ENCODE measurements at places on chromosomes 16 and 17. TPM values are rescaled to one million over a fixed set of nuclear protein-coding genes. Genes with fewer than 3 reads are reported as not detected.

GLTPD2 gene
- 5.2 TPM for polyA plus RNA-seq

CACNG3 gene
- polyA plus RNA-seq = 21.1 TPM

DNA sequence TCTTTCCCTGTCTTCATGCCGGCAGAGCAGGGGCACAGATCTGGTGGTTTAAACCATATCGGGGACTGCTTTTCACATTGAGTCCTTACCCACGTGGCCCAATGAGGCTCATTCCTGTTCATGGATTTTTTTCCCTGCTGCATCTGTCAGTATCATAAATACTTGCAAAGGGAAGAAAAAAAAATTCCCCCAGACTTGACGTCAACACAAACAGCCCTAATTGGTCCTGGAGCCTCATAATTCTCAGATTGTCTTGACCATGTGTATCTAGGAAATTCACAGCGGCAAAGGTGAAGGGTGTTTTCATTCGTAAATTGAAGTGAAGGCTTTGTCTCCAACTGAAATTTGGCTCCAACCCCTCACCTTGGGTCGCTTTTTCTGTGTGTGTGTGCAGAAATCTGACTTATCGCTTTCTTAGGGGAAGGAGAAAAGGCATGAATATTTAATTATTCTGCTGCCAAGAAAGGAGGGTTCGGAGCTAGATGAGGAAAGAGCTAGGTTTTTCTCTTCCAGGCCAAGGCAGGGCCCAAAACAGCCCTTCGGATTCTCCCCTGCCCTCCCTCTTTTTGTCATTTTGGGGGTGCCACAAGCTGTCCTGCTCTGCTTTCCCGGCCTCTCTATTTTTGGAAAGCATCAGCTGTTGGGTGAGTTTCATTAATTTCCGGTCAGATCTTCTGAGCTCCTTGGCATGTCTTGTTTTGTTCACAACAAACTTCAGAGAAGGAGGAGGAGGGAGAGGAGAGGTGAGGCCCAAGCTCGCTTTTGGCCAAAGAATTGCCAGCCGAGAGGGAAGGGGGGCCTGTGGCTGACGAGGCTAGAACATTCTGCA is 17.8 kb upstream of the CIBAR2 start:
- H3K4me1 ChIP-seq = peaks cover 34% of the 10 kb centered on the region
- peak; percentile 47 for DNase-seq
- peak overlapping the region; percentile 75 for H3K27ac ChIP-seq
- H3K36me3 ChIP-seq = no peaks in the 10 kb centered on the region

DNA sequence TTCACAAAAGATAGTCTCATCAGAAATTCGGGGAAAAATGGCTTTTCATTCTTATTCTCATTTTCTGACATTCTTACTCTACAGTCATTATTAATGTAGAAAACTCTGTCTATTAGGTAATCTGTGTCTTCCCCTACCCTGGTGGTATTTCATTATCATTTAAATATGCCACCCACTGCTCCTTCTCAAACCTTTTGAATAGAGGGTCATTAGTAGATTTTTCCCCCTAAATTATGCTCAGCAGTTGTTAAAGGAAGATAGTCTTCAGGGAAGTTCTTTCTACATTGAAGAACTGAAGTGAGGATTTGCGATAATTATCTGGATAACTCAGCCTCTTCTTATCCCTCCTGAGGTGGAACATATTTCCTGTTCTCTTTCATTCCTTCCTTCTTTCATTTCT is 989.5 kb upstream of the RBFOX1 start:
- no peak overlapping the region for H3K27ac ChIP-seq
- H3K4me1 ChIP-seq = no peaks in the 10 kb centered on the region
- no peaks in the 10 kb centered on the region for H3K36me3 ChIP-seq
- DNase-seq = no peak

DNA sequence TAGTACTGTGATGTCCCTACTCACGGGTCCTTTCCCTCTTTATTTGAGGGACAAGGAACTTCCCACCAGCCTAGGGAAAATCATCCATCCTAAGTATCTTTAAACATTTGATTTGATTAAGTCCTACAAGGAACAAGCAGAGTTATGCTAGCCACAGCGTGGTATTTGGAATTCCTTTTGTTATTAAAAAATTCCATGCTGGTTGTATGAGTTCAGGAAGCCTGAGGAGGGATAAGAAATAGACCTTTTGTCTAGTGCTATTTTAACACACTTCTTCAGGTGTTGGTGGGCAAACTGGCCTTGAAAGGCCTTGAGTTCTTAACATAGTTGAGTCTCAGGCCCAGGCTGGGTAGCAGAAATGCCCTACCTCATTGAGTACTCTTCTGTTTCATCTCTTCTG is 105.4 kb upstream of the TBX2 start:
- no peak overlapping the region for H3K4me3 ChIP-seq
- no peak overlapping the region for H3K27ac ChIP-seq
- H3K36me3 ChIP-seq = no peaks in the 10 kb centered on the region
- no peaks in the 10 kb centered on the region for H3K27me3 ChIP-seq
- no peaks in the 10 kb centered on the region for H3K4me1 ChIP-seq
- DNase-seq = no peak

- H3K36me3 ChIP-seq = no peaks in the 10 kb centered on the region
- H3K4me3 ChIP-seq = no peak overlapping the region
These were observed 66.2 kb upstream of the LYRM9 start for GRCh38 chr17:27959382-27959709.

DNA sequence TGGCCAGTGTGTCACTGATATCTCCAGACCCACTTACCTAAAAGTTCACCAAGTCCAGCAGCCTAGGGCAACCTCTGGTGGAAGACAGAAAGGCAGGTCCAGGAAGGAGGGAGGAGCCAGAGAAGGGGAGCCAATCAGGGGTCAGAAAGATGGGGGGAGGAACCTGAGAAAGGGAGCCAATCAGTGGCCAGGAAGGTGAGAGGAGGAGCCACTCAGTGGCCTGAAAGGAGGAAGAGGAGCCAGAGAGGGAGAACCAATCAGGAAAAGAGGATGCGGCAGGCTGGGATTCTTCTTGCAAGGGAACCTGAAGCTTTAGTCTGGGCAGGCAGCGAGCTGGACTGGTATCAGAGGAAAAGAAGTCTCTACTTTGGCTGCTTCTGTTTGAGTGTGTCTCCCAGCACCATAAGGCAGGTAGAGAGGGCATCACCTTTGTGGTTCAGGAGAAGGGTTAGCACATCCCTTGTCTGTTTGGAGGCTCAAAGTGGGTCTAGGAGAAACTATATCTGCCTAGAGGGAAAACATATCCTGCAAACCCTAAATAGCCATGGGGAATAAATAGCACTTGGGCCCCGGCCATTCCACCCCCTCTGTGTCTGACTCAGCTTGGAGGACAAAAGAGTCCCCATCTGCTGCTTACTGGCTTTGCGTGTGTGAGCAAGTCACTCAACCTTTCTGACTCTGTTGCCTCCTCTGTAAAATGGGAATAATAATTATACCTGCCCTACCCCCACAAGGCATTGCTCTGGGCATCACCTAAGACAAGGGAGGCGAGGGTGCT is 43.4 kb upstream of the CRHR1 start:
- peaks cover 4% of the 10 kb centered on the region for H3K4me1 ChIP-seq
- peak overlapping the region; percentile 13 for H3K4me3 ChIP-seq
- H3K27me3 ChIP-seq = no peaks in the 10 kb centered on the region
- no peaks in the 10 kb centered on the region for H3K36me3 ChIP-seq
- no peak overlapping the region for H3K27ac ChIP-seq

- H3K4me1 ChIP-seq = peaks cover 8% of the 10 kb centered on the region
- H3K27me3 ChIP-seq = peaks cover 5% of the 10 kb centered on the region
These were observed 260.8 kb upstream of the ZFHX3 start for GRCh38 chr16:73308771-73309170.

- H3K36me3 ChIP-seq = no peaks in the 10 kb centered on the region
- no peaks in the 10 kb centered on the region for H3K27me3 ChIP-seq
- H3K4me3 ChIP-seq = no peak overlapping the region
- no peak overlapping the region for H3K27ac ChIP-seq
- peaks cover 4% of the 10 kb centered on the region for H3K4me1 ChIP-seq
These were observed 32.8 kb upstream of the ABCC12 start for GRCh38 chr16:48188449-48189102.

DNA sequence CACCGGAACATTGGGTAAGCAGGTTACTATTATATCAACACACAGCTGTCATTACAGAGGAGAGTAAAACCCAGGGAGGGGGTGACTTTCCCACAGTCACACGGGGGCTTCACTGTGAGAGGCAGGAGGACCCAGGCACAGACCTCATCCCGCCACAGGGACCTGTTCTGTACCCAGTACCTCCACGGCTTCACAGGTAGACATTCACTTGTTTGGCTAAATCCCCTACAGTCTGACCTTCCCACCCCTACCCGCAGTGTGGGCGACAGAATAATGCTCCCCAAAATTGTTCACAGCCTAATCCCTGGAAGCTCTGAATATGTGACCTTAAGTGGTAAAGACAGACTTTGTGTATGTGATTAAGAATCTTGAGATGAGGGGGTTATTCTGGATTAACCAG is 16.5 kb downstream of the LITAF start:
- H3K36me3 ChIP-seq = no peaks in the 10 kb centered on the region
- H3K27ac ChIP-seq = no peak overlapping the region
- peaks cover 17% of the 10 kb centered on the region for H3K4me1 ChIP-seq
- no peak for DNase-seq

DNA sequence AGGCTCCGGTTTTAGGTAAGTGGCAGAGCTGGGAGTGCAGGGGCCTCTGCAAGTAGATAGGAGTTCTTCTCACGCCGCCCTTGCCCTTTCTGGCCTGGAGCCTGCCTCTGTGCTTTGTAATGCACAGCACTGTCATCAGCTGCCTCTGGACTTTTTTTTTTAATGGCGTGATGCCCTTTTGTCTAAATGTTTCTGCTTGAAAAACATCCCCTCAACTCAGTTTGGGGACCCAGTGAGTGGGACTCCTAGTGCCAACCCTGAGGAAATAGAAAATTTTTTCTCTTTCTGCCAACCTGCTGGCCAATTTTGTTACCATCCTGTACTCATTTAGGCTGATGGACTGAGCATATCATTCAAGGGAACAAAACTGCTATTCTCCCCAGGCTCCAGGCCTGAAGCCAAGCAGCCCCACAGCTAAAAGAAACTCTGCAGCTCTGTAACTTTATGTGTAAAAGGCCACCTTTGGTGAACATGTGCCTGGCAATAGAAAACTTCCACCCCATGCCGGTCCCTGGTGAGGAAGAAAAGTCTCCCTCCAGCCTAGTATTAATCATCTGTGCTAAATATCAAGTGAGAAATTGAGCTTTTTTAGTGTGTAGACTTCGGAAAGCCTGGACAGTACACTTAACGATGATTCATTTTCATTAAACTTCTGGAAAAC is 22.5 kb downstream of the SLC6A2 start:
- no peaks in the 10 kb centered on the region for H3K27me3 ChIP-seq
- H3K36me3 ChIP-seq = no peaks in the 10 kb centered on the region
- H3K4me3 ChIP-seq = no peak overlapping the region
